ENCODE measurements at places on chromosomes 5 and 9.

GRCh38 chr5:19554524-19554923 lies 433.5 kb downstream of the CDH18 start:
- no peak for DNase-seq

DNA sequence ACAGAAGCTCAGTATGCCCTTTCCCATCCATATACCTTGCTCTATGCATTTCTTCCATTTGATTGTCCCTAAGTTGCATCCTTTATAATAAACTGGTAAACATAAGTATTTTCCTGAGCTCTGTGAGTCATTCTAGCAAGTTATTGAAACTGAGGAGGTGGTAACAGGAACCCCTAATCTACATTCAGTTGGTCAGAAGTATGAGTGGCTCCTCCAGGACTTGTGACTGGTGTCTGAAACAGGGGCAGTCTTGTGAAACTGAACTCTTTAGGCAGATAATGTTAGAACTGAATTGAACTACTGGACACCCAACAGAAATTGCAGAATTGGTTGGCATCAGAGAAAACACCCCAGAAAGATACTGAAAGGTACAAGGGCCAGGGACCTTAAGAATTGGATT lies 133.1 kb upstream of the POU5F2 start:
- DNase-seq = no peak

DNA sequence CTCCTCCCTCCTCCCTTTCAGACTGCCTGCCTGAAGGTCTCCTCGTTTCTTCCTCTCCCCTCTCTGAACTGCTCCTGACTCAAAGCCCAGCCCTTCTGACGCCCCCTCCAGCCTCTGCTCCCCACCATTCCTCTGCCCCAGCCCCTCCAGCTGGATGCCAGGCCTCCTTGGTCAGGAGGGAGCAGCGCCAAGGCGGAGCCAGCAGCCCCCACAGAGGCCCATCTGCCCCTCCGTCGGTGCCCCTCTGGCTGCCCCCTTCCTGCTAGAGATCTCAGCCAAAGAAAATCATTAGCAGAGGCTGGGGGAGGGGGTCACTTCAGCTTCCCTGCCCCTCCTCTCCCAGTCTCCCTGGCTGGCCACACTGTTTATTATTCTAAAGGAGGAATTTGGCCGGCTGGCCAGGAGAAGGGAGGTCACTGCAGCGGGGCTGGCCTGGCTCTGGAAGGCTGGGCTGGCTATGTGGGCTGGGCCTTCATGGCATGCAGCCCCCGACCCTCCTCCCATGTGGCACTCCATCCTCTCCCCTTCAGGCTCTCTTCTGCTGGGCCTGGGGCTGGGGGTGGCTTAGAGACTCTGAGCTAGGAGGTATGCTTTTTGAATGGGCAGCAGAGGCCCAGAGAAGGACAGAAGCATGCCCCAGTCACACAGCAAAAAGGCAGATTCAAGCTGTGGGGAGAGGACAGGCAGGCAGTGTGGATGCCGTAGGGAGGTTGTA lies 16.9 kb downstream of the PDGFRB start:
- no peak for DNase-seq

DNA sequence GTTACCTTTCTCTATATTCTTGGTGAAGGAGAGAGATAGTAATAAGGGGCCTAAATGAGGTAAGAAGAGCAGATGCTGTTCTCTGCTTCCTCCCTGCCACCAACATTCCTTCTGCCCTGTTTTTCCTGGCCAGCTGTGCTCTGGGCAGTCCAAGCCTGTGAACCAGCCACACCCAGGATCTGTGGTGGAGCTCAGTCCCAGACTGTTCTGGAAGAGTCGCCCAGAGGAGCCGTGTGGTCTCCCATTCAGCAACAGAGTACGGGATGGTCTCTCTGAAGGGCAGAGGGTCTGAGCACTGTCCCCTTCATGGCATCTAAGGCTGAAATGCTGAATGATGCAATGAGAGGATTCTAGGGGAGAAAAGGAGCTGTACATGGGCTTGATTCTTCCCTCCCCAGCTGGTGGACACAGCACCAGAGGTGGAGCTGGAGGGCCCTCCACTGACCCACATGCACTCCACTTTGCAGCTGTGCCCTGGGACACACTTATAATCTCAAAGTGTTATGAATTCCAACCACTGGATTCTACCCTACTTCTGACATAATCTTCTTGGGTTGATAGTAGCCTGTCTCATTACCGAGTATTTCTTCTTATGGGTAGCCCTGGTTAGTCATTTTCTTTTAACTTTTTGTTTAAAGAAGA lies 70.8 kb upstream of the RPS23 start:
- no peak for DNase-seq

- DNase-seq = no peak
Observed at GRCh38 chr9:3848445-3849114, 322.8 kb upstream of the RFX3 start.

DNA sequence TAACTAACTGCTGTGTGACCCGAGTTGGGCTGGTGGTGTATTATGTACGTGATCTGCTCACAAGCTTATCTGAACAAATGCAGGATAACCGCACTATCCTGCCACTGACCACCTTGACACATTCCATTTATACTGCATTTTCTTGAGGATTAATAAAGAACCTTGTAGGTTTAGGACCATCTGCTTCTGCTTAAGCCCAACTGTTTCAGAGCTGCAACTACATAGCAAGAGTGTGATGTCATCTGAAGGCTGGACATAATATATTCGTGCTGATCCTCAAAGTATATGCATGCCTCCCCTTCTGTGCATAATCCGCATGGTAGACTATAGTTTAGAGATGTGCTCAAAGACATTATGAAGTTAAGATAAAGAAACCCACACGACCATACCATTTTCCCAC lies 435.9 kb downstream of the BNC2 start:
- no peak for DNase-seq

DNA sequence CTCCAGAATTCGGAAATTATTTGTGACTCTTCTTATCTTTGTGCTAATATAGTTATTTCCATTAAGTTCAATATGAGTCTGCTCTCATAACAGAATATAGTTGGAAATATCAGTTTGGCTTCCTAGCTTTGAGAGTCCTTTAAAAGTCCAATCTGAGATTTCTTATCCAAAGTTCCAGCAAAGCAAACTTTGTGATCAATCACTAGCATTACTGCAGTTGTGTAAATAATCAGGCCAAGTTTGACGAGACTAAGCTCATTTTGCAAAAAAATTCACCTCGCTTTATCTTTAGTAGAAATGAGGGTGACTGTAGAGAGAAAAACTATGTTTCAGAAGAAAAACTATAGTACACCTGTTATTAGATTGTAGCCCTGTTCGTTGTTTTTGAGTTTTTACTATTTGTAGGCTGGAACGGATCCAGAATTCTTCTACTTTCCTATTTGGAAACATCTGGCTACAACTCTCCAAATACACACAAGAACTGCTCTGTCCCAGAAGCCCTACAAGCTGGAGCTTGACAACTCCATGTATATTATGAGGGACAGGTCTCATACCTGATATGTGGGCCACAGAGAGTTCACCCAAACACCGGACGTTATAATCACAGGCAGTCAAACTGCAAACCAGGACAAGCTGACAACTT lies 47.8 kb downstream of the RAPGEF1 start:
- no peak for DNase-seq

GRCh38 chr5:3034881-3035280 lies 283.4 kb upstream of the IRX2 start:
- DNase-seq = no peak

DNA sequence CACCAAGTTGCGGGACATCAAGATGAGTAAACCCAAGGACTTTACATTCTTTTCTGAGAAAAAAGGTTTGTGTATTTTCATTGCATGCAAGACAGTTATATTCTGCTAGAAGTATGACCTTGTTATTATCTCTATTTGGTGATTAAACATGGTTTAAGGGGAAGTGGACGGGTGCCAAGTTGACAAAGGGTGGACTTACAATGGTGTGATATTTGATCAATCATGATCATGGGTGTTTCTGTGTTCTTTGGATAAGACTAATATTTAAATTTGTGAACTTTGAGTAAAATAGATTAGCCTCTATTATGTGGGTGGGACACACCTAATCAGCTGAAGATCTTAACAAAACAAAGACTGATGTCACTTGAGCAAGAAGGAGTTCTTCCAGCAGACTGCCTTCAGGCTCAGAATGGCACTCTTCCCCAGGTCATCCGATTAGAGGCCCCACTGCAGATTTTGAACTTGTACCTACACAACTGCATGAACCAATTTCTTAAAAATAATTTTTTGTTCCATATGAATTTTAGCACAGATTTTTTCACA lies 782.9 kb downstream of the CDH12 start:
- DNase-seq = no peak

DNA sequence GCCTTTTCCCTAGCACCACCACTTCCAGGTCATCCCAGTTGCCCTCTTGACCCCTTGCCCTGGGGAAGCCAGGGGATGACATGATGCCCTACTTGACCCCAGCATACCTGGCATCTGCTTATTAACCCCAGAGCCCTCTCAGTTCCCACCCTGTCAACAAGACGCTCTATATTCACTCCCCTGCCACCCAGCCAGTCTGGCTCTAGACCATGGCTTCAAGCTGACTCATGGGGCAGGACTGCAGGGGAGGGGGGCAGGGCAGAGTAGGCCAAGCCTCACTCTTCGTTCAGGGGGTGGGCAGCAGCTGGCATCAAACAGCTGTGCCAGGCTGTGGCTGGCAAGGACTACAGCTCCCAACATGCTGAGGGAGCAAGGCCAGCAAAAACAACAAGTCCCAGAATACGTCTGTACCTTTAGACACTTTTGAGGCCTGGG lies 5.3 kb downstream of the ATOSB start:
- DNase-seq = no peak

DNA sequence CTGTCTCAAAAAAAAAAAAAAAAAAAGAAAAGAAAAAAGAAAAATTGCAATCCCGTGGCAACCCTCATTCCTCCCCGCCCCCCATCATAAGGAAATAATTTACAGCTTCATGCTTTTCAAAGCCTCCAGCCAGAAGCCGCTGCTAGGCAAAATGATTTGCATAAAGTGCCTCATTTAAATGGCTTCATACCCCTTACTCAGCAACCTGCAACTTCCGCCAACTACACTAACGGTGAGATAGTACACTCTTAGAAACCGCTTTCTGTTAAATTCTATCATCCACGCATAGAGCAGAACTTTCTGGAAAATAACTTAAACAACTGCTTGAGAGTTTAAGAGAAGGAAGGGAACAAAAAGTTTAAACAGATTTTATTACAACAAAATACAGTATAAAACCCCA lies 17.8 kb downstream of the SERINC5 start:
- DNase-seq = no peak
